ENCODE measurements at places on chromosomes 2 and 18.
A peak's percentile ranks its signal among the peaks of the same experiment; 100 is the strongest.

DNA sequence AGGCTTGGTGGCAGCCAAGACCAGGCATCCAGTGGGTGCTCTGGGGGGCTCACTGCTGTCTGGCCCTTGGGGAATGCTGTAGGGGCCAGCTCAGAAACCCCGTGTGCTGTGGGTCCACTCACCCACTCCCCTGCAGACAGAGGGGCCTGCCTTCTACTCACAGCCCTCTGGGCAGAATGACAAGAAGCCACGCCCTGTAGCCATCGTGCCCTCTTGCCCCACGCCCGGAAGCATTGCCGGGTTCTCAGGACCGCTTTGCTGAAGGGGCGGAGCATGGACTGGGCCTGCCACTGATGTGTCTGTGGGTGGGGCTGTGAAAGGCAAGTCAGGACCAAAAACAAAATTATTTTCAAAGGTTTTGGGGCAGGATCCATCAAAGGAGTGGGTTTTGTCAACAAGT is 27.8 kb downstream of the GLI2 start:
- DNase-seq, result no peak

- DNase-seq, result peak; percentile 98
These were observed 97.6 kb upstream of the SLC39A10 start for GRCh38 chr2:195559431-195559914.

DNA sequence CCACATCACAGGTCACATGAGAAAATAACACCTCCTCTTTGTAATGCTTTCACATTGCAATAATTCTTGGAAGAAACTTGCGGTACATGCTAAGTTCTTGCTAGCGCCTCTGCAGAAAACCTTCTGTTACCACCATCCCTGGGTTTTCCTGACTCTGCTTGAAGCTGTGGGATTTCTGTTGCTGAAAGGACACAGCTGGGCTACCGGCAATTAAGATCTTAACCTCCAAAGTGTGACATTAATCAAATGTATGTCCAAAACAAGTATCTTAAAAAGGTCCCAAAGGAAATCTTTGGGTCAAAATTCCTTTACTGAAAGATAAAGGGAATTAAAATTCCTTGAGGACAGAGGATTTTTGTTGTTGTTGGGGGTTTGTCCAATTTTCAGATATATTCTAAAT is 7.5 kb downstream of the CCBE1 start:
- no peak for DNase-seq

DNA sequence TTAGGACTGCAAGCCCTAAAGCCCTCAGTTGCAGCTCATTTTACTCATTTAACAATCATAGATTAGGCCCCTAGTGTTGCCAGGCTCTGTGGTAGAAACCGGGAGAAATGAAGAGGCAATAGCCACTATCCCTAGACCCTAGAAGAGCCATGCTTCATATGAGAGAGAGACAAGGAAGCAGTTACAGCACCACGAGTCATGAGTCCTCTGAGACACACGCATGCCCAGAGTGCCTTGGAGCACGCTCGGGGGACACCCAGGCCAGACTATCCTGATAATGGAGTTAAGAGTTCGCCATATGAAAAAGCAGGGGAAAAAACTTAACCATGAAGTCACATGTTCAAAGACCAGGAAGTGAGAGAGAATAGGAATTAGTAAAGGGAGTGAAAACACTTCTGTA is 321.5 kb upstream of the PKDCC start:
- no peak for DNase-seq

- DNase-seq, result no peak
These were observed 151.9 kb downstream of the EPHA4 start for GRCh38 chr2:221420245-221420644.

DNA sequence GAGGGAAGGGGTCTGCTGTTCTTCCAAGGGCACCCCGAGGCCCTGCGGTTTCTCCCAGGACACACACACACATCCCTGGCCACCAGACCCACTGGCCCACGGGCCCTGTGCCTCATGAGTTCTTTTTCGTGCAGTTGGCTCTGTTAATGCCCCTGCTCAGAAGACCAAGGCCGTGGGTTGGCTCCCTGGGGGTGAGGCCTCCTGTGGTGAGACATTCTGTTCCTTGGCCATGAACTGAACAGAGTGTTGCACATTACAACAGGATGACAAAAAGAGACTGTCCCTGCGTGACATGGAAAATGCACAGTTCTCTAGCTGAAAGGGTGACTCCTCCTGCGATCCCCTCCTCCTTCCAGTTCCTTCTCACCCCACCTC is 30.7 kb downstream of the SH2D6 start:
- no peak for DNase-seq

GRCh38 chr2:105734762-105735538 is 9.8 kb upstream of the NCK2 start:
- peak; percentile 71 for DNase-seq

DNA sequence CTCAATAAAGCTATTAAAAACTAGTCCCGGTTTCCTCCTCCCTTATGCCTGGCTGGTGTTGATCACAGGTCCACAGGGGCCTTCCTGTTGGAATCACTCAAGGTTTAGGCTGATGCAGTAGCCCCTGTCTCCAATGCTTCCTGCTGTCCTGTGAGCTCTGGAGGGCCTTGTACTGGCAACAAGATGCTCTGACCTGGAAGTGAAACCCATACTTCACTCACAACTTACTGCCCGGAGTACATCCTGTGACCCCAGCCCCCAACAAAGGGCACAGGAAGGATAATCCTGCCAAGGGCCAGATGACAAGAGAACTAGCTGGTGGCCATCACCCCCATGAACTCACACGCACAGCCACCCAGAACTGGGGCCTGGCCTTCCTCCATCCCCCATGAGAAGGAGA is 50.3 kb downstream of the ZBTB7C start:
- DNase-seq, result no peak

DNA sequence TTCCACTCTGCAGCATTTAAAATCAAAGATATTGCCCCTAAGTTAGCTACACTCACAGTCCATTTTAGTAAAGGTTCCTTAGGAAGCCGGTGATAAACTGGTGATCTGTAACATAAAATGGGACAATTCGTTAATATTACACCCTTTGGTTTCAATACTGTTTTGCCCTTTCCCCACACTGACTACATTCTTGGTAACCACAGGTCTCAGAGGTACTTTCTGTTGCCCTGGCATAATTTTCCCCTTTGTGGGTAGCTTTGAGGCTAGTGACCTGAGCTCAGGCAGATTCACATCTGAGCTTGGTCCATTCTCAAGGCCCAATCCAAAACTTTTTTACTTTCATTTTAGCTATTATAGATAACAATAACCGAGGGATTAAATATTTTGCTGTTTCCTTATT is 32.9 kb upstream of the CSRNP3 start:
- DNase-seq, result peak; percentile 88

DNA sequence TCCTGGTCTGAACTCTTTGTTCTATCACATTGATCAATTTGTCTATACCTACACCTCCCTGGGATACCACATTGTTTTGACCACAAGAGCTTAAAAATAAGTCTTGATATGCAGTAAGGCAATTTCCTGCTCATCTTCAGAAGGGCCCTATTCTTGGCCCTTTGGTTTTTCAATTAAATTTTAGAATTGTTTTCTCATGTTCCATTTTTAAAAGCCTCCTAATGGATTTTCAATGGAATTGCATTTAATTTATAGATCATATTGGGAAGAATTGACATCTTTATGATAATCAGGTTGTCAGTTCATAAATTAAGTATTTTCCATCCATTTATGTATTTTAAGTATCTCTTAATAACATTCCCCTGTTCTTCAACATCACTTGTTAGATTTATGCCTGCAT is 47.6 kb upstream of the EPAS1 start:
- DNase-seq, result no peak

- peak; percentile 83 for DNase-seq
These were observed 39.1 kb upstream of the B3GNT7 start for GRCh38 chr2:231356466-231356844.

DNA sequence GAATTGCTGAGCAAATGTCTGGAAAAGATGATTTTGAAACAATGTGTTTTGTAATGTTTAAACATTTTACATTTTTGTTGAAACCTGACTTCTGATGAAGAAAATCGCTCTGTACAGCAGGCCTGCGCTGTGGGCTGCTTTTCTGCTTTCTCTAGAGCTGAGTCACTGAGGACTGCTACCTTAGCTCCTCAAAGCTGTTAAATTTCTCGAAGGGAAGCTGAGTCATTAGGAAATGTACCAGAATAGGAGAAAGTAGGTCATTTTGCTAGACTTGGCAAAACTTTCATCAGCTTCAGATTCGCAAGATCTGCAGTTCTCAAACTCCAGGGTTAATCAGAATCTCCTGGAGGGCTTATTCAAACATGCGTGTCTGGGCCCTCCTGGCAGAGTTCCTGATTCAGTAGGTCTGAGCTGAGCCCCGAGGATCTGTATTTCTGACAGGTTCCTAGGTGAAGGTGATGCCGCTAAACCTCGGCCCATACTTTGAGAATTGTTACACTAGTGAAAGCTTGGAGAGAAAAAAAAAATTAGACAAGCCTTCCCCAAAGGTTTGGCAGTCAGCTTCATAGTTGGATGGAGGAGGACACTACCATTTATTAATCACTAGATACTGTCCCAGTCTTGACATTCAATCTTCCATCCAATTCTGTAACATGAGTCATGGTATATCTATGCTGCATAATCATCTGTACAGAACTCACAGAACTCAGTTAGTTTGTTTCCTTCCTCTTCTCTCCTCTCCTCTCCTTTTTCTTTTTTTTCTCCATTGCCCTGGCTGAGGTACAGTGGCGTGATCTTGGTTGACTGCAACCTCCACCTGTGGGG is 297.6 kb downstream of the PARD3B start:
- no peak for DNase-seq

DNA sequence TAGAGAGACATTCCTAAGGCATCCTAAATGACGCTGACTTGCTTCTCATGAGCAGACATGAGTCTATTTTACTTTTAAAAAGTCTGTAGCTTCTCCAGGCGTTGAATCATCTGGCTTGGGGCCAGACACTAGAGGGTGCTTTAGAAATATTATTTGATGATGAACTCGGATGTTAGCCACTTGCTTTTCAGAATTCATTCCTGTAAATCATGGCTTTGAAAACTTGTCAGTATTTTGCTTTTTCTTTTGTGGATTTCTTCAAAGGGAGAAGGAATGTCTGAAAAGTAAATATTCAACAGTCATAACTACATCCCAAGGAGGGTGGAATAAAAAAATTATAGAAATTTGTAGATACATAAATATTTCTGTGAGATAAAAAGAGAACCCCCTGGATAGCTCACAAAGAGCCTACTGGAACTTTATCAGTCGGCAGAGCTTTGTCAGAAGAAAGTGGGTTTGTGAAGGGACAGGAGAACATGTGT is 370.8 kb downstream of the OSR1 start:
- no peak for DNase-seq

DNA sequence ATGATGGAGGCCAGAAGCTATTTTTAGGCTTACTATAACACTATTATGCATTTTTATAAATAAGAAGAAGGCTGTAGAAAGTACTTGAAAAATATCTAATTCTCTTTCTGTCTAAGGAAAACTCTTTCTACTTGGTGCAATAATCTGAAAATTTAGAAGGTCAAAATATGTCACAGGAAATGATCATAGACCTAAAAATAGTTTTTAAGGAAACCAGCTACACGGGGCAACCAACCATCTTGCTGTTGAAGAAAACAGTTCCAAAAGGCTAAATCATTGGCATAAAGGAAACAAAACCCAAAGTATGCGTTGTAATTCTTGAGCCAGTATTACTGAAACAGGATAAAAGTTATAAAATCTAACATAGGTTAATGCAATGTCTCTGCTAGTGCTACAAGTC is 40.2 kb downstream of the SOCS6 start:
- DNase-seq, result peak; percentile 10

DNA sequence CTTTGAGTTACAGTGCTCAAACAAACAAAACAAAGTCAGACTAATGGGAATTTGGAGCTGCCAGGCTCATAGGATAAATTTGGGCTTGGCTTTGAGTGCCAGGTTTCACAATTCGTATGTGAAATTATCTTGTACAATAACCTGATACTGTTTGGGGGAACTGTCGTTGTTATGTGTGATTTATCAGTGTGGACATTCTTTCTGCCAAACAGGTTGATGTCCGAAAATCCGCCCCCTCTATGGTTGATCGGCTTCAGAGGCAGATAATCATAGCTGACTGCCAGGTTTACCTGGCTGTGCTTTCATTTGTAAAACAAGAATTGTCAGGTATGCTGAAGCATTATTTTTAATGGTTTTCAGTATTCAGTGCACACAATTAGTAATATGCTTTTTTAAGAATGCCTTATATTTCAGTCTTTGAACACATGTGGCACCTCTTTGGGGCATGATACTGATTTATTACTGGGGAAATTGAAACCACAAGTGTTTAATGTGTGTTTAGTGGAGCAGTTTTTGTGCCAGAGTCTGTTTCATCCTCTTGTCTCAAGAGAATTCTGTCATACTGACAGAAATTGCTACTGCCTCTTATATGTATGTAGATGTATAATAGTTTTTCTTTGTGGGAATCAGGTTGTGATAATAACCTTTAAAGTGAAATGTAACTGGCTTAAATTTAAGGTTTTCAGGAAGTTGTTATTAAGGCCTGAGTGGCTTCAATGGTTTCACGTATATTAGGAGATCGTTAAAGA is 54.6 kb downstream of the TTC39C start:
- no peak for DNase-seq

DNA sequence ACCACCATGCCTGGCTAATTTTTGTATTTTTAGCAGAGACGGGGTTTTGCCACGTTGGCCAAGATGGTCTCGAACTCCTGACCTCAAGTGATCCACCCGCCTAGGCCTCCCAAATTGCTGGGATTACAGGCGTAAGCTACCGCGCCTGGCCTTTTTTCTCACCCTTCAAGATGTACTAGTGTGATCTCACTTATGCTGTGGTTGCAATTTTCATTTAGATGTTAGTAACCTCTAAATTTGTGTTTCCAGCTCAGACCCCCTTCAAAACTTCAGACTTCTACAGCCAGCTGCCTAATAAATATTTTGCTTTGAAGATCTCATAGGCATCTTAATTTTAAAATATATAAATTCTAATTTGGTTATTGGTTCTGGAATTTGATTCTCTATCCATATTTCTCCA is 8.0 kb downstream of the SLC38A11 start:
- DNase-seq, result no peak

DNA sequence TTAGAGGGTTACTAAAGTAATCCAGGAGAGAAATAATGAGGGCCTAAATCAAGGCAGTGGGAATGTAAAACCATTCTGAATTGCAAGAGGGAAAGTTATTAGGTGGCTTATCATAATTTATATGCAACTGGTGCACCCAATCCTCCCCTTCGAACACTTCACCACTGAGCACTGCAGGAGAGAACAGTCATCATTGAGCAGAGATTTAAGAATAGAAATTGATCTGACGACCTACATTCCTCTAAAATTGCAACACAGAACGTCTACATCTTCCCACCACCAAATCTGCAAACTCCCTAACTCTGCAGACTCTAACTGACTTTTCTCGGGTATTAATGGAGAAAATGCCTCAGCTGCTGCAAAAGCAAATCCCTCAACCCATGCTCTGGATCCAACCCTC is 138.5 kb upstream of the CDH20 start:
- DNase-seq, result no peak

All from MM.1S (cell line).